ENCODE measurements at places on chromosomes 2 and 18.

DNA sequence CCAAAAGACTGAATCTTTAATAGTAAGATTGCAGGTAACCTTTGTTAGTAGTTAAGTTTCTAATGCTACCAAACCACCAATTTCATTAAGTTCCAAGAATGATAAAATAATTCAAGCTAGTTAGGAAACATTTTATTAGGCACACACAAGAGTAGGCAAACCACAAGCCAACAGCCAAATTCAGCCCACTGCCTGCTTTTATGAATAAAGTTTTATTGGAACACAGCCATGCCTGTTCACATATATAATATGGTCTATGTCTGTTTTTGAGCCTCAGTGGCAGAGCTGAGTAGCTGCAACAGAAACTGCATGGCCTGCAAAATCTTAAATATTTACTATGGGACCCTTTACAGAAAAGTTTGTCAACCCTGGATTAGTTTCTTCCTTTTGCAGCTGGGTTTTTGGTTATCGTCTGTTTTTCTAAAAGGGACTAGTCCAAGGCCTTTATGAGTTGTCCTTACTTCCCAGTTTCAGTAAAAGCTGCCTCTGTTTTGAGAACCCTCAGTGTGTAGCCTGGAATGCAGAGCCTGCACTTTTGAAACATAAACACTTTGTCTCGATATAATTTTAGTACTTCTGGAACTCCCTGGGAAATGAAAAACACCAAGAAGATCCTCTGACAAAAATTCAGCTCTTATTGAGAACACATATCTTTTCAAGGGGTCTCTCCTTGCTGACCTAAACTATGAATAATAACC, 39.1 kb downstream of the FRZB start:
- no peak for DNase-seq

DNA sequence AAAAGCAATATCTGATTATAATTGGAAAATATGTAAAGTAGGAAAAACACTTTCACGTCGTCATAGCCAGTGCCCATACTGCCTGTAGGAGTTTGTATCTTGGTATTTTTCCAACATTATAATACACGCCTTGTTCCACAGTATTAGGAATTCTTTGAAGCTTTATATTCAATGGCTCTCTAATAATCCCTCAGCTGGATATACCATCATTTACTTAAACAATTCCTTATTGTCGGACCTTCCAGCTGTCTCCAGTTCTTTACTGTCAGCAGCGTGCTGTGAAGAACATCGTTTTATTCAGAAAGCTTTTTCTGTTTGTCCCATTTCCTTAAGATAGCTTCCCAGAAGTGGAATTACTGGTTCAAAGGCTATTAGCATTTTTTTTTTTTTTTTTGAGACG, 31.7 kb downstream of the ATP6V1C2 start:
- DNase-seq: no peak

- DNase-seq: no peak
Observed at GRCh38 chr2:230360028-230360427, 33.0 kb downstream of the SP140L start.

DNA sequence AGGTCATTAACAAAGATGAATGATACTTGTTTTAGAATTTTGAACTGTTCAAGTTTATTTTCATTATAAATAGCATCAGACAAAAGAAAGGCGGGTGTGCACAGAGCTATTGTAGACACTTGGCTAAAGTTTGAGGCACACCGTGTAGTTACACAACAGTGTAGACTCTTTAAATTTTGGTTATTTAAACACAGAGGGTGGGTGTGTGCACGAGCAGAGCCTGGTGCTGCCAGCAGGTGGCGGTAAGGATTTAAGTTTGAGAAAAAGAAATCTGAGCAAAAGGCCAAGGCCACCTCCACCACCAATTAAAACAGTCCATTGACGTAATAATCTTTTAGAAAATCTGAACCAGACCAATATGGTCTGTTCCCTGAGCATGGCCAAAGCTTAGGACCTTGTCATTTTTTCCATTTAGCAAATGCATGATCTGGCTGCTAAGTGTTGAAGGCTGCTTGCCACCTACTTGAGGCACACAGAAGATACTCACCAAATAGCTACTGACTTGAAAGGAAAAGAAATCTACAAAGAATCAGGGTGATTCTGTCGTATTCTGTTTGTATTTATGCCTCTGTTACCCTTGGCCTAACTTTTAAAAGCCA, 14.3 kb downstream of the COPS7B start:
- DNase-seq: no peak

DNA sequence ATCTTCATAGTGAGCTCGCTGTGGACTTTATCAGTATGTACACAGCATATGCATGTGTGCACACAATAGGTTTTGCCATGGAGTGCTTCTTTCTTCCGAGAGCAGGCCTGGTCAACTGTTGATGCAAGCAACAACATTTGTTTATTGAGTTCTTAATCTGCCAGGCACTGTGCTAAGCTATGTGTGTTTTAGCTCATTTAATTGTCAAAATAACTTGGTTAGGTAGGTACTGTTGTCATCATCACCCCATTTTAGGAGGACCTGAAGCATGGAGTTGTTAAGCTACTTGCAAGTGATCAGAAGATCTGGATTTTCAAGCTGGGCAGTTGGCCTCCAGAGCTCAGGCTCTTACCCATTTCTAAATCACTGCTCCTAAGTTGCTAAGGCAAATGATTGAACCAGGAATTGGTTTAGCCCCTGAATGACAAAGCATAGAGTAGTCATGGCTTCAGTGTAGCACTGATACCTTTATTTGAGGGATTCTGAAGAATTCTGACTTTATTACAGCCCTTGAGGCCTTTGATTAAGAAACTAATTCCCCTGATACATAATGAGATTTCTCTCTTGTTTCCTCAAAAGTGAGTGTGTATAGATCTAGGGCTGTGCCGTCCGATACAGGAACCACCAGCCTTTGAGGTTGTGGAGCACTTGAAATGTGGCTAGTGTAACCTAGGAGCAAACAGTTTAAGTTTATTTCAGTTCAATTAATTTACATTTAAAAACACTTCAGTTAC, 132.9 kb downstream of the FMNL2 start:
- no peak for DNase-seq

DNA sequence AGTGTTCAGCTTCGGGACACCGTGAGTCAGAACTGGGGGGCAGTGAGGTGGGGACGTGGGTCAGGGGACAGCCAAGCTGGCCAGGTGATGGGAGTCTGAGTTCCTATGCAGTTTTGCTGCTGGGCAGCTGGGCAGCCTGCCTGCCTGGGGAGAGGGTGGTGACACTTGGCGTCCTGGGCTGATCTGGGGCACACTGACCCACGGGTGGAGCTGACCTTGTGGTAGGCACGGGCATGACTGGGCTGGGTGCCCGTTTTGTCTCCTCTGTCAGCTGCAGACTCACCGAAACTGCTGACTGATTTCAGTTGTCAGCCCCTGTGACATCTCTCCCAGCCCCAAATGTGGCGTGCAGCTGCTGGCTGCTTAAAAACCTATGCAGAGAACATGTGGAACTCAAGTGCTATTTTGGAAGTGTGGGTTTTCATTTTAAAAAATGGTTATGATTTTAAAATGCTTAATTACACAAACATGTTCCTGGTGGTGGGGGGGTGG, 32.6 kb upstream of the E2F6 start:
- DNase-seq: no peak

DNA sequence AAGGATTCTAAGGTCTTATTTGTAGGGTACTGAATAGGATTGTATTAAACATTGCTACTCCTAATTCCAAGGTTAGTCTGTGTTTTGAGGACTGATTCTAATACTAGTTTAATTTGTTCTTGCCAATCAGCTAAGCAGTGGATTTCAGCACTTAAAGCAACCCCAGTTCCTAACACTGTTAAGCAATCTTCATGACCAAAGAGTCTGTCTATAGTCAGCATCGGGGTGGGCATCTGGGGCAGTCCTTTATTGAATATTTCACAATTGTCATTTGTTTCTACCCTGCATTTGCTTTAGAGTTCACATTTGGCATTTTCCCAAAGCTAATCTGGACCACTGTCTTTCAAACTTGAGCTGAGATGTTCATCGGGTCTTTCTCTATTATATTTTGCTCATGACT, 248.0 kb upstream of the TANK start:
- DNase-seq: no peak

GRCh38 chr2:30323499-30323898, 92.2 kb downstream of the LBH start:
- DNase-seq: no peak

Measured in NCI-H748 treated with DMSO at 0.1 percent for 48 hours (cell line).